Mesothelial cell of epicardium (in vitro differentiated cells): ENCODE measurements at places on chromosomes 2 and 18.

- H3K36me3 ChIP-seq: peaks cover 2% of the 10 kb centered on the region
- DNase-seq: no peak
- no peak overlapping the region for H3K4me3 ChIP-seq
- no peak overlapping the region for H3K27ac ChIP-seq
- H3K4me1 ChIP-seq: peaks cover 9% of the 10 kb centered on the region
- no peaks in the 10 kb centered on the region for H3K27me3 ChIP-seq
These were observed 111.5 kb upstream of the MGAT5 start for GRCh38 chr2:134142341-134142738.

DNA sequence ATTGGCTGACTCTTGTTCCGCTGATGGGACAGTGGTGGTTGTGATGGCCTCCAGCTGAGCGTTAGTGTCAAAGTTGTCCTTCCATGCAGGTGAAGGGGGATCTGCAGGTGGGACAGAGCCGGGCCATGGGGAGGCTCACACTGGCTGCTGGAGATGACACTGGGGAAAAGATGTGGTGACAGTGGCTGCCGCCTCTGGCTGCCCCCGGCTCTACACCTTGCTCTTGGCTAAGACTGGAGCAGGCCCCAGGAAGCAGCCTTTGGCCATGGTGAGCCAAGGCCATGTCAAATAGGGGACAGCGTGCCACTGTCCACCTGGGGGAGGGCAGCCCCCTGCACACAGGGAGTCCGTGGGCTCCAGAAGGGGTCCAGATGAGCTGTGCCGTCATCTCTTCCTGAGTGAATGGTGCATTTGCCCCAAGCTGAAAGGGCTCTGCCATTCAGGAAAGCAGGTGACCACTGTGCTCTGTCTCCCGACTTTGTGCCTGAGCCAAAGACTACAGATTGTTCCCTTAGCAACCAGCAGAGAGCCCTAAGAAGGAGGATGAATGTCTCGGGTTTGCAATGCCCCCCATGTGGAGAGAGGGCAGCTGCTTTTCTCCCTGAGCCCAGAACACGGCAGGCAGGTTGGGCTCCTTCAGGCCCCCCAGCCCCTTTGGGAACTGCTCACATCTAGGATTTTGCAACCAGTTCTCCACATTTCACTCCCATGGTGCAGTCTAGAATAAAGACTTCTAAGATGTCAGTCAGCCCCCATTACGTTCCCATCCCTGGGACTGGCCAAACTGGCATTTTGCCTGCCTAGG lies 79.1 kb upstream of the BCL2L11 start:
- H3K4me1 ChIP-seq: peaks cover 23% of the 10 kb centered on the region
- no peak overlapping the region for H3K4me3 ChIP-seq
- no peak for DNase-seq
- H3K36me3 ChIP-seq: no peaks in the 10 kb centered on the region
- no peak overlapping the region for H3K27ac ChIP-seq

DNA sequence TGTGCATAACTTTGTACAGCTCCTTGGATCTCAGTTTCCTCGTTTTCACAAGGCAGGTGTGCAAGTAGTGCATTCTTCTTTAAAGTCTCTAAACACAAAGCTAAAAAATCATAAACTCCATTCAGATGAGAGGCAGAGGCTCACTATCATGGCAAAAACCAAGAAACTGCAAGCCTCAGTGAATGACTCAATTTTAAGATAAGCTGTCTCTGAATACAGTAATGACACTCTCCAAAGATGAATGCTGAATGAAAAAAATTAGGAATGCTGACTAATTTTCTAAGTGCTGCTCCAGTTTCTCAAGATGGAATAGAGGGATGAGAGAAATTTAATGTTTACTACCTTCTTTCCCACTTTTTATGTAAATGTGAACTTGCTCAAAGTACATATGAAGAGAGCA lies 17.2 kb downstream of the B4GALT6 start:
- H3K36me3 ChIP-seq: peaks cover 14% of the 10 kb centered on the region
- H3K27me3 ChIP-seq: no peaks in the 10 kb centered on the region
- peak overlapping the region; percentile 75 for H3K27ac ChIP-seq
- H3K4me1 ChIP-seq: peaks cover 12% of the 10 kb centered on the region
- H3K4me3 ChIP-seq: no peak overlapping the region

DNA sequence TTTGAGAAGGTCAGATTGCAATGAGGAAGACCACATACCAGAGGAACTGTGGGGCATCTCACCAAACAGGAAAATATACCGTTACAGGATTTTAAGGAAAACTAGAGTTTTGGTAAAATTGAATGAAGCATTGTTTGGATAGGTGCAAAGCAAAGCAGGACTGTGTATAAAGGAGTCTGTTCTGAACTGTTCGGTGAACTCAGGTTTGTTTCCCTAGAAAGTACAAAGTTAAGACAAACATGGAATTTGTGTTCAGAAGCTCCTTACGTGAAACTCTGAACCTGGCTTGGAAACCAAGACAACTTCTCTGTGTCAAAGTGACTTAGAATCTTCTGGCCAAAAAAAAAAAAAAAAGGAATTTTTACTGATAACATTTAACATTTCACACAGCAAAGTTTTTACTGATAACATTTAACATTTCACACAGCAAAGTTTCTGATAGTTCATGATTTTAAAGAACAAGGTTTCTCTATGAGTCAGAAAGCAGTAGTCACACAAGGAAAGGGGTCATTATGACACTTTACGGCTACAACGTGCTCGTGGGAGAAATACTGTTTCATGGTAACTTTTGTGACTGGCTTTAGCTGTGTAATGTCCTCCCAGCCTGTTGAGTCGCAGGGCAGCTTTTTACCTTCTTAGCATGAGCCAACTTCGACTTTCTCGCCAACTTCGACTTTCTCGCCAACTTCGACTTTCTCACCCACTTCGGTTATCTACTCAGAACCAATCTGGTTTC lies 21.2 kb upstream of the TET3 start:
- H3K36me3 ChIP-seq: peaks cover 26% of the 10 kb centered on the region
- no peak for DNase-seq
- no peaks in the 10 kb centered on the region for H3K4me1 ChIP-seq
- no peaks in the 10 kb centered on the region for H3K27me3 ChIP-seq
- H3K27ac ChIP-seq: no peak overlapping the region

GRCh38 chr18:34657860-34658500 lies 52.1 kb upstream of the DTNA start:
- no peak for DNase-seq
- no peaks in the 10 kb centered on the region for H3K27me3 ChIP-seq
- peaks cover 20% of the 10 kb centered on the region for H3K4me1 ChIP-seq
- H3K4me3 ChIP-seq: no peak overlapping the region
- no peak overlapping the region for H3K27ac ChIP-seq
- no peaks in the 10 kb centered on the region for H3K36me3 ChIP-seq

DNA sequence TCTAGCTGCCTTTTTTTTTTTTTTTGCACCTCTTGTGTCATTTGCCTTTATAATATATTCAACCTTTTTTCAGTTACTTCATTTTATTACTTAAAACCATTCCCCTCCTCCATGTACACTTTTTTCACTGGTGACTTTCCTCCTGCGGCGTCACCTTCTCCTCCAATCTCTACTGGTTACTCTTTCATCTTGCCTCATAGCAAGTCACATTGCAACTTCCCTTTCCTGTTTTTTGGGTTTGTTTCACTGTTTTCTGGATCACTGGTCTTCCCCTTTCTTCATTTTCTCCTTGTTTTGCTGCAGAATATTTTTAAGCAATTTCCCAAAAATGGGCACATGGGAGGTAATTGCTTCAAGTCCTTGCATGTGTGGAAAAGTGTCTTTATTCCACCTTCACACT lies 37.7 kb upstream of the GPR155 start:
- no peaks in the 10 kb centered on the region for H3K4me1 ChIP-seq
- peaks cover 7% of the 10 kb centered on the region for H3K36me3 ChIP-seq
- peaks cover 5% of the 10 kb centered on the region for H3K27me3 ChIP-seq
- H3K4me3 ChIP-seq: no peak overlapping the region

GRCh38 chr2:112755444-112755843 lies 9.0 kb downstream of the CKAP2L start:
- peaks cover 21% of the 10 kb centered on the region for H3K36me3 ChIP-seq
- H3K27ac ChIP-seq: no peak overlapping the region
- H3K4me3 ChIP-seq: no peak overlapping the region
- DNase-seq: no peak
- H3K4me1 ChIP-seq: no peaks in the 10 kb centered on the region
- no peaks in the 10 kb centered on the region for H3K27me3 ChIP-seq

DNA sequence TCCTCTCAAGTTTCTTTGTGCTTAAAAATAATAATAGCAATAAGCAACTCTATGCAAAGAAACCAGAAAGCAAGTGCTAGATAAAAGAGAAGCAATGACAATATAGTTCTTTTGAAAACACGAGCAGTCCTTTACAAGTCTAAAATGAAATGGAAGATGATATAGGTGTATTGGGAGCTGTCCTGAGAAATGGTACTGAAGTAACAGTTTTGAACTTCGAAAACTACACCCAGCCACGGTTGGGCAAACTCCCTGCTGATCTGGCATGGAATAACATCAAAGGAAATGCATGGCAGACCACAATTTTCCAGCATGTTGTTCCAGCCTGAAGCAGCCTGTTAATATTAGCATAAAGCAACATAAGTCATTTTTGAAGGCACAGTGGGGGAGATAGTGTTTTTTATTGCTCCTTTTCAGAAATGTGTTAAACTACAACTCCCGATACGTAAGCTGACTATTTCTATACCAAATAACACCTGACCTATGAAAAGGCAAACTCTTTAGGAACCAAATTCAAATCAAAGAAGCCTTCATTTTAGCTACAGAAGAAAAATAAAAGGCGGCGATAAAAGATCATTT lies 596.1 kb upstream of the KLHL29 start:
- H3K36me3 ChIP-seq: no peaks in the 10 kb centered on the region
- H3K4me1 ChIP-seq: no peaks in the 10 kb centered on the region
- no peak for DNase-seq

DNA sequence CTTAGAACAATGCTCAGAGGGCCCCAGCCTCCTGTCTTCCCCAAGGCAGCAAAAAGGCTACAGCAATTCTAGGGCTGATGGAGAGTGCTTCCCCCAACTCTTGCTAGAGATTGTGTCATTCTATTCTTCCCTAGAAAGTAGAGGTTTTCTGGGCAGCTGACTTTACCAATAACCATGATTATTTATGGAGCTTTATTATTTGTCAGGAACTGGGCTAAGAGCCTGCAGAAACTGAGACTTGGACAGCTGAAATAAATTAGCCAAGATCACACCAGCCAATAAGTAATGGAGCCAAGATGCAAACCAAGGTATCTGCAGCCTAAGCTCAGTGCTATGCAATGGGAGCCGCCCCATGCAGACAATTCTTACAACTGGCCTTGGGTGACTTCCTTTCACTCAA lies 84.8 kb downstream of the CCBE1 start:
- peak overlapping the region; percentile 55 for H3K27ac ChIP-seq
- no peak overlapping the region for H3K4me3 ChIP-seq
- H3K27me3 ChIP-seq: peaks cover 18% of the 10 kb centered on the region
- peaks cover 46% of the 10 kb centered on the region for H3K4me1 ChIP-seq
- no peak for DNase-seq

DNA sequence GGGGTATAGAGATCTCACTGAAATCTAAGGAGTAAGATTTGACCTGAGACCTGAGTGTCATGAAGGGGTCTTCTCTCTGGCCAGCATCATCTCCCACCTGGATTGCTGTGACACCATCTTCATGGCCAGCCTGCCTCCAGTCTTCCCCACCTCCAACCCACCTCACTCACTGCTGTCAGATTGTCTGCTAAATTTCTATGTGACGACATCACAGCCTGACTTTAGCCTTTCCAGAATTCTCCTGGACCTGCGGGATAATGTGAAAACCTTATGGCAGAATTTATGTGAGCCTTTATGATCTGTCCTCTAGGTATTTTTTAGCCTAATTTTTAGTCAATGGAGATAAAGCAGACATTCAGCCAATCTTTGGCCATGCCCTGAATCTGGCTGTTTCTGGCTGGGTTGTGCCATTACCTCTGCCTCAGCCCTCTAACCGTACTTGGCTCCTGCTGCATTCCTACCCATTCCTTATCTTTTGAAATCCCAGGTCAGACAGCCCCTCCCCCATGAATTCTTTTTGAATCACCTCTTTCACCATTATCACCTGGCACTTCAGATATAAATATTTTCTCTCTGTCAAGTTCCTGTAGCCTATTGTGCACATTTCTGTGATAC lies 66.4 kb upstream of the MMADHC start:
- no peak for DNase-seq
- peaks cover 4% of the 10 kb centered on the region for H3K36me3 ChIP-seq
- H3K4me3 ChIP-seq: no peak overlapping the region
- H3K4me1 ChIP-seq: peaks cover 30% of the 10 kb centered on the region
- H3K27ac ChIP-seq: peak overlapping the region; percentile 47

DNA sequence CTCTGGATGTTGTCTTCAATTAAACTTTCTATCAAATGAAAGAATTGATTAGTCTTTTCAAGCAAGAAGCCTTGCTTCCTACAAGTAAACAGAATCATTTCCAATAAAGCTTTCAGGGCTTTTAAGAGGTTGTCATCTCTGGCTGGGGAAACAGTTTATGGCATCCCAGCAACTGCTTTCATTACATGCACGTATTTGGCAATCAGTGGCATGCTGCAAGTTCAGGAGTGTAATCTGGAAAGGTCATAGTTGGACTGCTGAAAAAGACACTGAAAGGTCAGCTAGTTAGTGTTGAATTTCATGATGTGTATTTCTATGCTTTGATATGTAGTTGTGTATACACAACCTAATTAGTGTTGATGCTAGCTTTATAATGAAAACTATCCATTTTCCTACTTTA lies 332.9 kb downstream of the DSC3 start:
- no peak overlapping the region for H3K4me3 ChIP-seq
- peaks cover 14% of the 10 kb centered on the region for H3K4me1 ChIP-seq
- no peak for DNase-seq
- H3K27ac ChIP-seq: no peak overlapping the region
- H3K36me3 ChIP-seq: no peaks in the 10 kb centered on the region

GRCh38 chr2:209721497-209721896 lies 50.1 kb upstream of the UNC80 start:
- H3K36me3 ChIP-seq: no peaks in the 10 kb centered on the region
- H3K4me1 ChIP-seq: no peaks in the 10 kb centered on the region
- H3K27ac ChIP-seq: no peak overlapping the region
- no peak overlapping the region for H3K4me3 ChIP-seq
- no peak for DNase-seq

- no peaks in the 10 kb centered on the region for H3K27me3 ChIP-seq
- DNase-seq: no peak
- H3K27ac ChIP-seq: no peak overlapping the region
These were observed 21.4 kb upstream of the PLEKHM3 start for GRCh38 chr2:208046686-208047085.

GRCh38 chr2:8642366-8643068 lies 39.3 kb upstream of the ID2 start:
- no peaks in the 10 kb centered on the region for H3K36me3 ChIP-seq
- no peak for DNase-seq
- H3K27ac ChIP-seq: peak overlapping the region; percentile 60
- peaks cover 41% of the 10 kb centered on the region for H3K4me1 ChIP-seq
